ENCODE measurements at places on chromosomes 12 and 14.

- no peak for DNase-seq
Observed at GRCh38 chr12:118038137-118038536, 21.6 kb downstream of the RFC5 start.

DNA sequence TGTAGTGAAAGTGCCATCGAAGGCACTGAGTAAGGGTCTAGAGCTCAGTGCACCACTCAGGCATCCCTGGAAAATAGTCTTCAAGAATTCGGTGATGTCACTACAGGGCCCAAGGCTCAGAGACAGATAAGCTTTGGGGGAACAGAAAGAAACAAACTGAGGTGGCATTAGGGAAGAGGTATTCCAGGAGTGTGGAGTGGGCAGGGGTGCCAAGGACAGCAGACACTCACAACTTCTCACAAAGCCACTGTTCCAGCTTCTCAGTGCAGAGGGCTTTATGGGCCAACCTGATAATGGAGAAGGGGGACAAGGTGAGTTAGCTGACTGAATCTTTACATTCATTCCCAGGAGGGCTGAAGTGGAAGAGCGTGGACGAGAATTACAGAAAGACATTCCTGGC, 2.1 kb downstream of the LALBA start:
- DNase-seq, result no peak

- DNase-seq, result no peak
Observed at GRCh38 chr14:61260939-61261776, 20.0 kb downstream of the TMEM30B start.

DNA sequence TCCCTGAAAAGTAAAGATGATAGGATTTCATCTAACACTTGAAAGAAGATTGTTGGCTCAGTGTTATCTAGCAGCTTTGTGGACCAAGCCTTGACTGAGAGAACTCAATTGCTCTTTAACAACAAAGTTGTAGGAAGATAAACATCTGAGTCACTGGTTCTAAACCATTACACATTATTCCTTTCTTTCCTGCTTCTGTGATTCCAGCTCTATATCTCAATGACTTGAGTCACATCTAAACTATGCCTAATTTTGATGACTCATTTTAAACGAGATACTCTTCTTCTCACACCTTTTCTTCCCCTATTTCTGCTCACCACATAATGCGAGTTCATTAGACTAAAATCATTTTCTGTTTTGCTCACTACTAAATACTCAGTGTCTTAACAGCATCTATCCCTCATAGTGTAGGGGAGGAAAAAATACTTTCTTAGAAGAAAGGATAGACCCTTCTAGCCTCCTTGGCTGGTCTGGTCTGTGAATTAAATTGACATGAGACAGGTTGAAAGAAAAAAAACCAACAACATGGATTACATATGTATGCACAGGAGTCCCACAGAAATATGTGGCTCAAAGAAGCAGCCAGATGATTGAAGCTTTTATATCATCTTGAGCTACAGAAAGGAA, 201.4 kb downstream of the C12orf50 start:
- no peak for DNase-seq

DNA sequence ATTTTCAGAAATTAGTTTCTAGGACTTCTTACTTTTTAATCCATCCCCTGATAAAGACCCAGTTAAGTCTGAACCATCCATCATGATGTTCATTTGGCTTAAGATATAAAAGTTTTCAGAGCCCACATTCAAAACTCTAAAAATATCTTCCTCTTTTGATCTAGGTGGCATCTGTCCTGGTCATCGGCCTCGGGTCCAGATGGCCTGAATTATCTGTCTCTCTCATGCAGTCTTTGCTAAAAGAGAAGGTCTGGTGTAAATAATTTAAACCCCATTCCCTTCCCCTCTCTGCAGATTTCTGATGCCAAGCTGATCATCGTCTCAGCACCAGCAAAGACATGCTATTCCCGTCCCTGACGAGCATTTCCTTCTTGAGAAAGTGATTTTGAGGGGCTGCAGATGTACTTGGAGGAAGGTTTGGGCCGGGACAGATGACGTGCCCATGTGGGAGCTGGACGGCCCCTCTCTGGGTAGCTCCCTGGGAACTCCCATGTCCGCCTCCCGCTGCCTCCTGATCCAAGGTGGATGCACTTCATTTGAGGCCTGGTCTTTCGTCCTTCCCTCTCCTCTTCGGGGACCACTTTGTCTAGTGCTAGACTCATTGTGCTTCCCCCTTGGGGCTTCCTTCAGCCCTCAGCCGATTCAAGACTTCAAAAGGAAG, 173.0 kb upstream of the PRMT8 start:
- no peak for DNase-seq

GRCh38 chr12:89225401-89225800, 126.9 kb downstream of the DUSP6 start:
- no peak for DNase-seq

DNA sequence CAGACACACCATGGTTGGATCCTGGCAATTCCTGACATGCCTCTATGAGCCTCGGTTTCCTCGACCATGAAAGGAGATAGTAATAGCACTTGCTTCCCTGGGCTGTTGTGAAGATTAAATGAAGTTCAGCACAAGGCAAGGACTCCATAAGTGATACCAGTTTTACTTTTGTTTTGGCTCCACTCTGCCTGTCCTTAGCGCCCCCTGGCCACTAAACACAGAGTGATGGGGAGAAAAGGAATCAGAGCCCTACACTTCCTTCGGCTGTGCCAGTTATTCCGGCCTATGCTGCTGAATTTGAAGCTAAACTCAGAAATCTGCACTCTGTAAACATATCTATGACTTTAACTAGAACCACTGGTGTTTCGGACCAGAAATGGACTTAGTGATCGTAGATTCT, 173.8 kb downstream of the C12orf75 start:
- no peak for DNase-seq

GRCh38 chr14:92217936-92218335, 96.2 kb downstream of the CPSF2 start:
- DNase-seq, result no peak

DNA sequence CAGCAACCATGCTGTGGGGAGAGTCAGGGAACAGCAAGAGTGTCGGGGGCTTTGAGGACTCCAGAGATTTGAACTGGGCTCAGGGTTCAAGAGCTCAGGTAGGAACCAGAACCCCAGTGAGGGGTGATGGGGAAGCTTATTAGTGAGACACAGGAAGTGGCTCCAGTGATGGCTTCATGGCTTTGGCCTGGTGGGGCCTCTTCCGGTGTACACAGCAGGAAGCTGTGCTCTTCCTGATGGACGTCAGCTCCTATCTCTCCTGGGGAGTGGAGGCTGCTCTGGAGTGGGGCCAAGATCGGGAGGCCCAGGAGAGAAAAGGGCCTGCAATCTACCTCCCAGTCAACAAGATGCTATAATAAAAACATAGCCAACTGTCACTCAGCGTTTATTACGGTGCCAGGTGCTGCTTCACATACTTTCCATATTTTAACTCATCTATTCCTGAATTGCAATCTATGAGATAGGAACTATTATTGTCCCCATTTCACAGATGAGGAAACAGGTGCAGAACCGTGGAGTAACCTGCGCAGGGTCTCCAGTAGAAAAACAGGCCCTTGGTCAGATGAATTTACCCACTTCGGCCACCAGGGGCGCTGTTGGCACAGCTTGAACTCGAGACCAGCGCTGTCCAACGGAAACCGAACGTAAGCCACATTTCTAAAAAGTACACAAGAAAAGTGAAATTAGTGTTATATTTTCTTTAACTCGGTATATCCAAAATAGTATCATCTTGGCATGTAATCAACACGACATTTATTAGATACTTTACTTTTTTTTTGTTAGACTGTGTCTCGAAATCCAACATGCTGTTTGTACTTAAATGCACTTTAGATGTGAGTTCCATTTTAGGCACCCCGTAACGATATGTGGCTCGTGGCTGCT, 63.6 kb upstream of the DLK1 start:
- peak; percentile 83 for DNase-seq

DNA sequence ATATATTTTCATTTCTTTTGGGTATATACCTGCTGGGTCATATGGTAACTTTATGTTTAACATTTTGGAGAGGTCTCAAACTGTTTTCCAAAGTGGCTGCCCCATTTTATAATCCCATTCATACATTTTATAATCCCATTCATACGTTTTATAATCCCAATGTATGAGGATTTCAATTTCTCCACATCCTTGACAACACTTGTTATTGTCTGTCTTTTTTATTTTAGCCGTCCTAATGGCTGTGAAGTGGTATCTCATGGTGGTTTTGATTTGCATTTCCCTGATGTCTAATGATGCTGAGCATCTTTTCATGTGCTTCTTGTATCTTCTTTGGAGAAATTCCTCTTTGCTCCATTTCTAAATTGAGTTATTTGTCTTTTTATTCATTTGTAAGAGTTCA, 6.7 kb upstream of the CFL2 start:
- DNase-seq, result no peak

DNA sequence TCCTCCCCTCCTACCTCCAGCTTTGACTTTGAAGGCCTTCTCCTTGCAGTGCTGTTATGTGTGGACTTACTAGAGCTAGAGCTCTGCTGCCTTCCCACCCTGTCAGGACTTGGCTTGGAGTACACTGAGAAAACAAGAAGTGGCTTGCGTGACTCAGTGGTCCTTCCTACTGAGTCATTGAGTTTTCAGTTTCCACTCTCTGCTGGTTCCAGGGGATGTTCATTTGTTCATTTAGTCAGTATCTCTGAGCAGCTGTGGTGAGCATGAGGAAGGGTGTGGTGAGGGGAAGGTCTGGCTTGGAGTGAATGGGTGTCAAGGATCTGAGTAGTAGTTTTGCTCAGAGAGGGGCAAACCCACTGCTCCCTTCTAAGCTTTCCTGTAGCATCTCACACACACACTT, 17.2 kb upstream of the ELK3 start:
- no peak for DNase-seq

- DNase-seq, result peak; percentile 42
Observed at GRCh38 chr12:1907652-1908611, 10.5 kb downstream of the CACNA2D4 start.

GRCh38 chr12:76927170-76927784, 48.5 kb upstream of the CSRP2 start:
- peak; percentile 75 for DNase-seq

DNA sequence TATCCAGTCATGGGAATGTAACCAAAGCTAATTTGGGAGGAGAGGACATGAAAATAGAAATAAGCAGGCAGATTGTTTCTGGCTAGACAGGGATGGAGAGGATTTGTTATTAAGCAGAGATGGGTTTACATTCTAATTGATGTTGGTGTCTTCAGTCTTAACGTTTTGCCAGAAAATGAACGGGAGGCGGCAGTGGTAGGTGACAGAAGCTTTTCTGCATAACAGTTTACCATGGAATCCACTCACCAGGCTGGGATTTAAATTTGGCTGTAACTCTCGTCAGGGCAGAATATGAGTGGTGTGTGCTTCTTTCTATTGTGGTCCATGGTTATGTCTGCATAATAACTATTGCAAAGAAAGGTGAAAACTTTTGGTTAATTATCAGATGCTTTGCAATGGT, 50.2 kb upstream of the OTX2 start:
- peak; percentile 49 for DNase-seq

DNA sequence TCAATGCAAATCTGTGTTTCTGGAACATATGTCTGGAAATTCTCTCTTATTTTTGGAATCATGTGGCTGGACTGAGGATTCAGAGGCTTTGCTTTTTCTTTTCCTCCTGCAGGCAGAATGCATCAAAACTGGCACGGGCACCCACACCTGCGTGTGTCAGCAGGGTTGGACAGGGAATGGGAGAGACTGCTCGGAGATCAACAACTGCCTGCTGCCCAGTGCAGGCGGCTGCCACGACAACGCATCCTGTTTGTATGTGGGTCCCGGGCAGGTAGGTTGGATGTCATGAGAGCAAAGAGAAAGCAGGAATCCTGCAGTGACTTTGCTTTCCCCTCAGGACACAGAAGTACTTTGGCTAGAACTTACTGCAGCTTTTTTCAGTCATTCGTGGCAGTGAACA, 90.3 kb downstream of the STAB2 start:
- no peak for DNase-seq

DNA sequence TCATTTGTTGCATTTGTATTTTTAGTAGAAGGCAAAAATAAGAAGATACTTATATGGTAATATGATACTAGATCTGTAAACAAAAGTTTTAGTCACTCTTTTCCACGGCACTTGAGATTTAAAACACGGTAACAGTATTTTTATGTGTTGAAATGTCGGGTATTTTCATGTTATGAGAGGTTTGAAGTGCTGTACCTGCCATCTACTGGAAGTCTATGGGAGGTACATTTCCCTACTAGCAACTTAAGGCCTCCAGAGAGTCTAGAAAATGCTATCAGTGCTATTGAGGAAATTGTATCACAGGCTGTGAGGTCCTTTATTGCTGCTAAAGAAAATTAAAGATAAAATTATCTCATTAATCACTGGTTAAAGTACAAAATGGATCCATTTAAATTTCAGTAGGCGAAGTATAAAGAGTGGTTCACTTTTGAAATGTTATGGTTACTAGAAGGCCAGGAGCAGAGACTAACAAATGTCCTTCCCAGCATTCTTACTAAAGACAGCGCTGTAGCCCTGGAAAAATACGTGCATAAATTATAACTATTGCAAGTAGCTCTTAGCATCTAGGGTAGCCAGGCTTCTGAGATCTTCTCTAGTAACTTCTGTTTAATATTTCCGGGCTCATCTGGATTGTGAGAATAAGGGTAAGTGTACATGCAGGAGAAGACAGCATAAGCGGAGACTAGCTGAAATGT, 77.6 kb upstream of the PRKD1 start:
- peak; percentile 33 for DNase-seq

GRCh38 chr12:68971404-68971803, 38.4 kb upstream of the CPM start:
- DNase-seq, result no peak

DNA sequence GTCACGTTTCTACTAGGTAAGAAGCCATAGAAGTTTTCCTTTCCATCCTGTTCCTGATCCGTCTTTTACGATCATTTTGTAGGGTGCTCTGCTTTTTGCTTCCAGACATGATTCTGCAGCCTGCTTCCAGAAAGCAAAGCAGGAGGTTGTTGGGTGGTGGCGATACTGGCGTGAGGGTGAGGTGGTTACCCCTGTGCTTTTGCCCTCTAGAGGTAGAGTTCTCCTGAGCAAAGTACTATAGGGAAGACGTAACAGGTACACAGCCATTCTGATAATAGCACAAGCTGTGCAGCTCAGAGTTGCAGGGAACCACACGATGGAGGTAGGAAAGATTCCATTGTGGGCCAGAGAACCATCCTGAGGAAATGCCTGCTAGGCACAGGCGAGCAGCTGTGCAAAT, 186.0 kb downstream of the PAH start:
- DNase-seq, result no peak

DNA sequence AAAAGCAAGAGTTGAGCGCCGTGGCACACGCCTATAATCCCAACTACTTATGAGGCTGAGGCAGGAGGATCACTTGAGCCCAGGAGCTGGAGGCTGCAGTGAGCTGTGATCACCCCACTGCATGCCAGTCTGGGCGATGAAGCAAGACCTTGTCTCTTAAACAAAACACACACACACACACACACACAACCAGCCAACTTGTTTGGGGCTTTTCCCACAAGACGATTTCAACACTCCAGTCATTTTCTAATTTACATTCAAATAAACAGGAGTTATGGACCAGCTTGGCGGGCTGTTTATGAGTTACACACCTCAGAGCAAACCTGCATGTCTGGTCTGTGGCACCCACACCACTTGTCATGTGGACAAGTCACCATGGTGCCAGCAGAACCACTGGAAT, 6.7 kb downstream of the GLTP start:
- DNase-seq, result no peak

- DNase-seq, result no peak
Observed at GRCh38 chr14:78182722-78183121, 12.5 kb downstream of the NRXN3 start.

- DNase-seq, result no peak
Observed at GRCh38 chr12:62799766-62800406, 135.1 kb downstream of the PPM1H start.

- DNase-seq, result no peak
Observed at GRCh38 chr14:63487724-63488123, 55.5 kb downstream of the PPP2R5E start.

GRCh38 chr12:54229624-54230212, 40.9 kb upstream of the SMUG1 start:
- DNase-seq, result no peak

Data from D341Med (cell line).